Uterus (tissue), 4 donors: ENCODE measurements at places on chromosomes 5 and 9.

- DNase-seq = no peak
Measured at GRCh38 chr5:102974177-102974576, 145.8 kb downstream of the GIN1 start.

DNA sequence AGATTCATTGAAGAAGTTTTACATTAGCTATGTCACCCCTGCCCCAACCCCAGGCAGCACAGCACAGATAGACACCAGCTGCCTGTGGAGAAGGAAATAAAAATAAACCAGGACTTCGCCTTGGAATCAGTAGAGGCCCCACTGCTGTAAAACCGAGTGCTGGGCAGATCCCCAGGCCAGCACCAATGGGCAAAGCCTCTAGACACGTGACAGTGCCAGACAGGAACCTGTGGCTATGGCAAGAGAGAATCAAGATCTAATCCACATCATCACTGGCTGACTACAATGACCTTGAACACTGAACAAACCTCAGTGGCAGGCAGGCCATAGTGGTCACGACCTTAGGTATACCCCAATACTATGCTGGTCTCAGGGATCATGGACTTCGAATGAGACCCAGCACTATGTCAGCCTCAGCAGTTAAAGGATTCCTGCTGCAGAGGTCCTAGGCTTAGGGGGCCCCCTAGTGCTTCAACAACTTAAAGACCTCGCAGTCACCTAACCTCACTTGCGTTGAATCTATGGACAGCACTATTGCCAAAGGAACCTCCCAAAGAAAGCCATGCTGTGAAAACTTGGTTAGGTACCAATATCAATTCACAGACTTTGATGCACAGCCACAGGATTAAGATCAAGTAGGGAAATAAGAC, 2118.6 kb upstream of the C9orf72 start:
- no peak for DNase-seq

DNA sequence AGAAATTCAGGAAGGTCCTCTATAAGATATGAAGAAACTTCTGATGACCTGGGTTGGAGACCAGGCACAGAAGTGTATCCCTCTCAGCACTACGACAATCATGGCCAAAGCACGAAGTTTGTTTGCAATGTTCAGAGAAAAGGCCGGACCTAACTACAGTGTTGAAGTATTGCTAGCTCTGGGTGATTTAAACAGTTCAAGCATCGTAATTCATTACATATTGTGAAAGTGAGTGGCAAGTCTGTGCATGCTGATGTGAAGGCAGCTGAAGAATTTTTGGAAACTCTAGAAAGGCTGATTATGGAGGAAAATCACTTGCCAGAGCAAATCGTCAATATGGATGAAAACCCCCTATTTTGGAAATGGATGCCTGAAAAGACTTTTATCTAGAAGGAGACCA, 67.2 kb upstream of the PANK3 start:
- DNase-seq = no peak

DNA sequence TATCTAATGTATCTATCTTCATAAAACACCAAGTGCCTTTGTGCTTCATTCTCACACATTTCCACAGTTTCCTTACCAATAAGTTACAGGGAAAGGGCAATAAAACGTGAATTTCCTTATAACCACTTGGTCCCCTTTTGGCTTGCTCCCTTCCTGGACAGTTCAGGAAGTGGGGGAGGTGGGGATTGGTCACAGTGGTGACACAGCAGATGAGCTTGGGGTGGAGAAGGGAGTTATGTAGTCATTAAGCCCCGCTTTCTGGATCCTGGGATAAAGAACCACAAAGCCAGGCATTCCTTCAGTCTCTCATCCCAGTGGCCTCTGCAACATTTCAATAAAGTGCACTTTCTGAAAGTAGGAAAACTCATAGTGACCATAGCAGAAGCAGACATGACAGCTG, 47.1 kb upstream of the FYB1 start:
- no peak for DNase-seq

- no peak for DNase-seq
Measured at GRCh38 chr9:23658376-23659258, 167.4 kb downstream of the ELAVL2 start.

DNA sequence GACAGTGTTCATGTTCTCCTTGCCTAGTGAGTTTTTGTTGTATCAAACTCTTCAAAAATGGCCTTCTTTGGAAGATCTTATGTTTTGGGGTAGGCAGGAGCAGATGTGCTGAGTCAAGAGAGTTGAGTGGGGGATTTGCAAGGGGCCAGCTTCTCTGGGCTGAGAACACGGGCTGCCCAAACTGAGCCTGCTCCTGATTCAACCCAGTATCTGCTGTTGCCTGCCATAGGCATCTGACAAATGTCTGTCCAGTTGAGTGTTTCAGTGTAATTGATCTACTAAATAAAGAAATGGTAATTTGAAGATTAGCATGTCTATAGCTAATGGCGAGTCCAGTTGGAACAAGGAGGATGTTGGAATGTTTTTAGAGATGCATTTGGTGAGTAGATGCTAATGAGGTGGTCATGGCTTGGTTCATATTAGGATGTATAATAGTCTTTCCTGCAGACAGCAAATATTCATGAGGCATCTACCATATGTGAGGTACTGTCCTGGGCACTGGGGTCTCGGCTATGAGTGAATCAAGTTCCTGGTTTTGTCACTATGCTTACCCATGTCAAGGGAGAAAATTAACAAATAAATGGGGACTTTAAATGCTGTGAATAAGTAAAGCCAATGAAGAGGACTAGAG, 119.5 kb downstream of the ADCY2 start:
- DNase-seq = no peak

DNA sequence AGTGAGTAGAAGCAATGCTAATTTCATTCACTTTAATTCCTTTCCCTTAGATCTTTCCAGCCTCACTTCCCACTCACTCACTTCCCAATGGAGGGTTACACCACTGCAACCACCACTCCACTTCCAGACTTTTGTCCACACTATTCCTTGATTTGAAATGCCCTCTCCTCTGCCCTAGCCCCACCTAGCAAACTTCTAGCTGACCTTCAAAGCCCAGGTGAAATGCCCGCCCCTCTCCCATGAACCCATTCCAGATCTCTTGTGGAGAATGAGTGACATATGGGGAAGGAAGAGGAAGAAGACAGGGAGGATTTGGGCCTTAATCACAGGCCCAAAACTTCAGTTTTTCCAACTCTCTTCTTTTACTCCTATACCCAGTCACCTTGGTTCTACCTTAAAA, 37.1 kb downstream of the PFDN1 start:
- DNase-seq = no peak

GRCh38 chr5:123037104-123037418, 536 bp upstream of the PPIC start:
- DNase-seq = no peak

DNA sequence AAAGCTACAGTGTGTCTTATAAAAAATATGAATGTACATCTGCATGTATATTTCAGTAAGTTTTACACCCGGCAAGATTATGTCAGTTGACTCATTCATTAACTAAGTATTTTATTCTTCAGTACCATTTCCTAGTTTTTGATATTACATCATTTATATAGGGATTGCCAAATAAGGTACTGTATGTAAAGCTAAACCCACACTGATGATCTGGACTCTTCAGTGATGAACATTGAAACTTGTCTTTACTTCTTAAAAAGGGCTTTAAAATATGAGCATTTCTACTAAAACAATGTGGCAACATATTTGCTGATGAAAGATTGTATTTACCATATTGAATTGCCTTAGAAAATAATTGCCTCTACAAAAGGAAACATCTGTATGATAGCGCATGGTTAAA, 151.8 kb upstream of the TLX3 start:
- no peak for DNase-seq

- no peak for DNase-seq
Measured at GRCh38 chr9:78663369-78663768, 366.4 kb downstream of the PSAT1 start.

GRCh38 chr9:111994831-111995458, 98.3 kb downstream of the UGCG start:
- DNase-seq = no peak

GRCh38 chr5:117494188-117494587, 919.6 kb upstream of the SEMA6A start:
- DNase-seq = no peak

DNA sequence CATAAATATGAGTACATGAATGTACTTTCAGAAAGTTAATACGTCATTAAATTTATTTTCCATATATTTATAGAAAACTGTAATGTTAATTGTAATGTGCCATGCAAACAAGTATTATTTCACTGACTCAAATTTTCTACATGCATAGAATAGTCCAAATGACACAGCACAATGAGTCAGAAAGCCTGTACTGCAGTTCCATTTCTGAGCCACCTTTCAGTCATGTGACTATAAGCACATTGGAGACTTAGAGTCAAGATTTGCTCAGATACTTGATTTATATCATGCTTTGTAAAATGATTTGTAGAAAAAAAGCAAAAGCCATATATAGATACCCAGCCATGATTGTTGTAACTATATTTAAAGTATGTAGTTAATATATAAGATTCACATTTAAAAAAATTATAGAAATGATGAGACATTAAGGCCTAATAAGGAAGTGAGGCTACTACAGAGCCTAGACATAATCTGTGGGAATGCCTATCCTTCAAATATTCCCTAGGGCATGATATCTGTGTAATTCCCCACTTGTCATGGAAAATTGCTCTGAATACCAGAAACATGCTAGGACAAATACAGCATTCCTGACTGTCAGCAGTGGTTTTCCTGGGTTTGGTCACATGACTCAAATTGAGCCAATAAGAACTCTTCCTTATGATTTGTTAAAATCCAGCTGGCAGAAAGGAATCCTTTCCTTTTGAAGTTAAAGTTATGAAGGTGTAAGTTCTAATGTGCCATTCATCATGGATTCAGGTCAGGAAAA, 50.0 kb downstream of the PTPRD start:
- no peak for DNase-seq

- no peak for DNase-seq
Measured at GRCh38 chr5:110973510-110973909, 98.0 kb upstream of the TSLP start.

- DNase-seq = peak; percentile 85
Measured at GRCh38 chr5:124906339-124907097, 160.1 kb upstream of the ZNF608 start.

DNA sequence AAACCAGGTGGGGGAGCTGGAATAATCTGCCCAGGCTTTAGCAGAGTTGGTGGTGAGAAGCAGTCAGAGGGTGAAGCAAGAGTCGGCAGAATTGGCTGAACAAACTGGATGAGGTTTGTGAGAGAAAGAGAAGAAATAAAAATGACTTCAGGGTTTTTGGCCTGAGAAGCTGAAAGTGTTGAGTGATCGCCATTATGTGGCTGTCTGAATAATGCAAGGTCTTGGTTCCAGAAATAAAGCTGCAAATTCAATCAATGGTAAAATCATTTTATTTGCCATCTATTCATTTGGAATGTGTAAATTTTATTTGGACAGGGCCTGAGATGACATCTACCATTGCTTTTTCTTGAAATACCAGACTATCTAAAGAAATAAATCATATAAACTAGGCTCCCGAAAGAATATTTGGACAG, 50.4 kb upstream of the DAB2 start:
- DNase-seq = peak; percentile 22

DNA sequence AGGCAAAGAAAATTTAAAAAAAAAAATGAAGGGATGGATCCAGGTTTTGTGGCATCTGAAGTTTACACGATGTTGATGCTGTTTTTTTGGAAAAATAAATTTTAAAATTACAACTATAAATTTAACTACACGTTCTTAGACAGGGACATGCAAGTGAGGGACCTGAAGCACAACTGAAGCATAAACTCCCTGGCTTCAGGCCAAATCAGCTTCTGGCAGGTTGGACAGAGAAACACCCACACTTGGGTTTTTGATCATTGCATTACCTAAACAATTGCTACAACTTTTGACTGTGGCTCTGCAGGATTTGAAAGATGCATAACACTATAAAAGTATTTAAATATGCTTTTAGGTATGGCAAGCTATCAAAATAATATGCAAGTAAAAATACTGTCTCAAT, 1318.3 kb upstream of the DMAC1 start:
- DNase-seq = no peak
